ENCODE measurements at places on chromosomes 2 and 18.
A peak's percentile ranks its signal among the peaks of the same experiment; 100 is the strongest.

GRCh38 chr18:37698508-37699040 lies 133.0 kb upstream of the CELF4 start:
- DNase-seq, result no peak

- DNase-seq, result no peak
These were observed 115.2 kb upstream of the TFCP2L1 start for GRCh38 chr2:121400201-121400600.

GRCh38 chr2:45184606-45185005 lies 175.4 kb upstream of the SIX2 start:
- DNase-seq, result no peak

DNA sequence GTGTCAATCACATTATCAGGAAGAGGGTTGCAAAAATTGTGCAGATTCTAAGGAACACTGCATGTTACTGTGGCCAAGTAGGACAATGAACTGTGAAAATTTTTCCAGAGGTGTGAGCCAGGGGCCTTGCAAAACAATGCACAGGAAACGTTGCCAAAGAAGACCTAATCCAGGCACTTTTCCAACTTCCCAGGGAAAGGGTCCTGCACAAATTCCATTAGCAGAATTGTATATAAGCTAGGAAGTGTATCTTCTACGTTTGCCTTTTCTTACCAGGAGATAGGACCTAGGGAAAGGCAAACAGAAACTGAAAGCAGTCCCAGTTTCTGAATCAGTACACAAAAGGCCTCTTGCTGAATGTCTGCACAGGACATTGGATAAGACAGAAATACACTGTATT lies 1888.3 kb upstream of the CELF4 start:
- peak; percentile 3 for DNase-seq

- DNase-seq, result no peak
These were observed 174.2 kb downstream of the TMEM247 start for GRCh38 chr2:46653539-46653938.

DNA sequence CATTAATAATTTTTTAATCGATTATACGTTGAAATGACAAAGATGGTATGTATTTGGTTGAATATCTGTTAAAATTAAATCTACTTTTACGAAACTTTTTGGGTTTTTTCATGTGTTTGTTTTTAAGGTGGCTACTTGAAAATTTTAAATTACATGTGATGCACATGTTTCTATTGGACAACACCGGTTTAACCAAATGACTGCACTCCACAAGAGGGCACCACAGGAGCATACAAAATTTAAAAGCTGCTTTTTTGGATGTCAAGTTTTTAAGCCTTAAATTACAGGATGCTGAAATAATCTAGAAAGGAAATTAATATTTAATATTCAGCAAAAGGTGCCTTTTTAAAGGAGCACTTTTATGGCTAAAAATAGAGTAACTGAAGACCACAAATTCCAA lies 98.7 kb downstream of the ACVR1 start:
- DNase-seq, result peak; percentile 69

DNA sequence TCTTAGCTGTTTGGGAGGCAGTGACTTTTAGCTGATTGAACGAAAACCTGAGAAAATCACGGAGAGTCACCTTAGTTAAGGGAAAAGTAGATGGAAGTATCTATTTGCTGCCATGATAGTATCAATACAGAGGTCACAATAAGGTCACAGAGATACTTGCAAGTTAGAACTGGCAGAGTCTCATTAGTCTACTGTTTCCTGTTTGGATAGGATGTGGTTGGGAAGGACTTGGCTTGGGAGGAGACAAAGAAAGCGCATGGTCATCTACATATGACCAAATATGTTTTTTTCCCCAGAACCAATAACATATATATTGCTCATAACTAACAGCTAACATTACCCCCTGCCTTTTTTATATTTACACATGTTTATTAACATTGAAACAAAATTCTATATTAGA lies 78.4 kb upstream of the AQP4 start:
- DNase-seq, result no peak

DNA sequence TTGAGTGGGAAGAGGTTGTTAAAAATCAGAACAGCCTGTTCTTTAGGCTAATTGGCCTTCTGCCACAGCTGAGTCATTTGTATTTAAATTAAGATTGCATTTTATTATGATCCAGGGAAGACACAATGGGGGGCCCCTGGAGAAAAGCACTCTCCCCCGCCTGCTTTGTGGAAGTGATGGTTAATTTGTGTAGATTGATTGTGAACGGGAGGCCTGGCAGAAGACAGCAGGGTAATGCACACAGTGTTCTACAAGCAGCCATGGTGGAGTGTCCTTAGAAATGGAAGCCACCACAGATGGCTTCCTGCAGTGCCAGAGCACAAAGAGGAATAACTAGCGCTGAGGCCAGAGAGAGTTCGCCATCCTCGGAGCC lies 19.6 kb downstream of the RAMP1 start:
- no peak for DNase-seq

- DNase-seq, result no peak
These were observed 383.7 kb downstream of the XIRP2 start for GRCh38 chr2:167271932-167272331.

GRCh38 chr2:126637386-126637785 lies 18.6 kb upstream of the GYPC start:
- no peak for DNase-seq

- DNase-seq, result no peak
These were observed 20.3 kb downstream of the STRADB start for GRCh38 chr2:201471732-201472393.

Data from suppressor macrophage treated with lipopolysaccharide for 1 hour (primary cell).